ENCODE measurements at places on chromosomes 6 and 20.

- DNase-seq: no peak
These were observed 36.0 kb downstream of the E2F3 start for GRCh38 chr6:20437639-20438038.

DNA sequence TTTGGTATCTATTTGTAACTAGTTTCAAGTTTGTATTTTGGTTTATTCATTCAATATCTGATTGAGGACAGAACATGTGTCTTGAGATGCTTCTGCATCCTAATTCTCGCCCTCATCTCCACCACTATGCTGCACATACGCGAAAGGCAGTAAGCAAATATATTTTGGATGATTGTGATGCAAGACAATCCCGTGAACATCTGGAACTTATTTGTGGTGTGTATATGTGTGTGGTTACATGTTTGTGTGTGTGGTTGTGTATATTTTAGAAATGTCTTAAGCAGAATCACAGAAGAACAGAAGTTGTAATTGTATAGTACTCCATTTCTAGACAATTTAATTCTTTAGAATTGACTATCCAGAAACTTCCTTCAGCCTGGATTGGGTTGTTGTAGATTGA lies 35.1 kb upstream of the RNF144B start:
- DNase-seq: no peak

- DNase-seq: no peak
These were observed 71.8 kb downstream of the ARHGAP18 start for GRCh38 chr6:129638055-129638684.

DNA sequence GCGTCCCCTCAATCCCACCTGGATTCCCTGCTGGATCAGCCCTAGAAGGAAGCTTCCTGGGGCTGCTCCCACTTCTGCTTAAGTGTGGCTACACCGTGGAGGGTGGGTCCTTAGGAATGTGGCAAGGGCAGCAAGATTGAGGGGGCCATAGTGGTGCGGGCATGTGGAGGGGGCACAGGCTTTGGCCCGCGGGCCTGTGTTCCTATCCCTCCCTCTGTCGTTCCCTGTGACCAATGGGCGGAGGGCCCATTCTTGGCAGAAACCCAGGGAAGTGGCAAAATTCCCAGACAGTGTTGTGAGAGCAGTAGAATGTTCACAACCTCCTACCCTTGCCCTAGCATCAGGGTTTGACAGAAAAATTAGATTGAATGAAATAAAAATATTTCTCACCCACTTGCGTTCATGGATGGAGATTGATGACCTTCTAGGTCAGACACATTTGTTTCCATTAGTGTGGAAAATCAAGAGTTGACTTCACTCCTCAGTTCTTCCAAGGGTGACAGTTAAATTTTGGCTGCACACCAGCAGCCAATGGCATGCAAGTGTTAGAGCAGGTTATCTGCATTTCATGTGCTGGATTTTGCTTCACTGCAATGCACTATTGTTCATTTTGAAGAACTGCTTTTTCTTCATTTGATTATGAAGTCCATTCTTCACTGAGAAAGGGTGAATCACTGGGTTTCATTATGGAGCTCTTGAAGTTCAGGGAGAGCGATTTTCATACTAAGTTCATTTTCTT lies 49.3 kb upstream of the AHI1 start:
- no peak for DNase-seq

DNA sequence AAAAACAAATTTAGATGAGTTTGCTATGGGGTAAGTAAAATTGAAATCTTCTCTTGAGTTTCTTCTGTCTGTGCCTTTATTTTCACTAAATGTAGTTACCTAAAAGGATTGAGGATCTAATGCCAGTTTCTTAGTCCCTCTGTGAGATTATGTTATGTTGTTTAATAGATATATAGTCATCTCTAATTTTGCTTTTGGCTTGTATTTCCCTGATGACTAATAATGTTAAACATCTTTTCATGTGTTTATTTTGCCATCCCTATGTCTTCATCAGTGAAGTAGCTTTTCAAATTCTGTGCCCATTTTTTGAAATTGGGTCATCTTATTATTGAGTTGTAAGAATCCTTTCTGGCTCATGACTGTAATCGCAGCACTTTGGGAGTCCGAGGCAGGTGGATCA lies 13.7 kb downstream of the QRSL1 start:
- no peak for DNase-seq

- no peak for DNase-seq
These were observed 45.8 kb downstream of the CLIC5 start for GRCh38 chr6:45969883-45970282.

- no peak for DNase-seq
These were observed 68.8 kb downstream of the TMEM170B start for GRCh38 chr6:11606332-11606731.

- no peak for DNase-seq
These were observed 78.9 kb downstream of the GINS1 start for GRCh38 chr20:25486377-25486776.

GRCh38 chr6:55868771-55869479 lies 6.5 kb downstream of the BMP5 start:
- DNase-seq: no peak

DNA sequence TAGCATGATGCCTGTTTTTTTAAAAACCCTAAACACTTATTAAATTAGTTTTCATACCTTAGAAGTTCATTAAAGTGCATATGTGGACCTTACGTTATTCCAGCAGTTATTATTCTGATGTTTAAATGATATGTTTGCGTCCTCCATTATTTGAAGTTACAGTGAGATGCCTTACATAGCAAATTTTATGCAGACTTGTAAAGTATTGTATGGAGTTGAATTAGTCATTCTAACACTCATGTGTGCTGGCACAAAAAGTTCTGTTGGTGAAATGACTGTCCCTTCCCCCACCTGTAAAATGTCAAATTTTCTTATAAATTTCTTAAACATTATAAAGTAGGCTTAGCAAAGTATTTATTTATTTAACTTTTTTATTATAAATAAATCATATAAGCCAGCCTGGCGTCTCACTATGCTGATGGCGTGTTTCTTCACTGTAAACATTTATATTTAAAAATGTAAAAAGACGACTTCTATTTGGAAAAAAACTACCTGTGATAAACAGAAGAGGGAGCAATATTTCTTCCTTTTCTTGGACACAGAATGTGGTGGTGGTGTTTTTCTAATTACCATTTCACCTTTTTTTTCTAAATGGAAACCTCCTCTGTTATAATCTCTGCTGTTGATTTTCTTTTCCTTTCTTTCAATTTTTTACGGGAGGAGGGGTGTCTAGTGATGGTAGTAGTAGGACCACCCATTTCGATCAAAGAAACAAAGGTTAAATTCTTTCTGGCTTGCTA lies 155.4 kb downstream of the RFPL4B start:
- DNase-seq: peak; percentile 12

DNA sequence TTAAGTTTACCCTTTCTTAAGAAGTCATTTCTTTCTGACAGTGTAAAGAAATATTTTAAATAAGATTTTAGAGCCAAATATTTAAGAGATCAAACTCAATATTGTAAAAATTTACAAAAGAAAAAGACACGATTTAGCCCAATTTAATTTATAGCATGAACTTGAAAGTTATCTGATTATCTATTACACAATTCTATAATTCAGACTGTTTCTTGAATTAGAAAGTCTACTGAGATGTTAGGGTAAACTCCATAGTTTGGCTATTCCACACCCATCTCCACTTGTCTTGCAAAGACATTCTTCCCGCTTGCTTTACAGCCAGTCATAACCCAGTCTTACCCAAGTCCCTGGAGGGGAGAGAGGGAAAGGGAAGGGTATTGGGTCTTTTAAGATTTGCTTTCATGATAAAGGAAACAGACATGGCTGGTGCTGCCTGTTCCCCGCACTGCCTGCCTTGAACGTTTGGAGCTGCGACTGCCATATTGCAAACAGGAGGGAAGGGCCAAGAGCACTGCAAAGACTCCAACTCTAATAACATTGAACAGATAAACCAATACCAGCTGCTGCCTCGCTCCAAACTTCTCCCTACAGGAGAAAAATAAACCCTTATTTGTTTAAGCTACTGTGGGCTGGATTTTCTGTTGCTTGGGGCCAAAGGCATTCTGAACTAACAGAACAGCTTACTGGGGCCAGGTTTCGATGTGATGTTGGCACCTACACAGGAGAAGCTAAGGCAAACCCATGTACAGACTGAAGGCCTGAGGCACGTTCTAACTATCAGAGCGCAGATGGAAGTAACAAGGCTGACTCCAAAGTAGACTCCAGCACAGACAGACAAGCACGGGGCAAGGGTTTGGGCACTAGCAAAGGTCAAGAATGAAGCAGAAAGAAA lies 552.3 kb upstream of the JARID2 start:
- DNase-seq: no peak

- DNase-seq: peak; percentile 86
These were observed at the start of gene ZNF343 for GRCh38 chr20:2508631-2509467. Gene ZNF343 (minus strand): TSS chr20:2508915. CDS start chr20:2493895, 15,020 bp downstream.

DNA sequence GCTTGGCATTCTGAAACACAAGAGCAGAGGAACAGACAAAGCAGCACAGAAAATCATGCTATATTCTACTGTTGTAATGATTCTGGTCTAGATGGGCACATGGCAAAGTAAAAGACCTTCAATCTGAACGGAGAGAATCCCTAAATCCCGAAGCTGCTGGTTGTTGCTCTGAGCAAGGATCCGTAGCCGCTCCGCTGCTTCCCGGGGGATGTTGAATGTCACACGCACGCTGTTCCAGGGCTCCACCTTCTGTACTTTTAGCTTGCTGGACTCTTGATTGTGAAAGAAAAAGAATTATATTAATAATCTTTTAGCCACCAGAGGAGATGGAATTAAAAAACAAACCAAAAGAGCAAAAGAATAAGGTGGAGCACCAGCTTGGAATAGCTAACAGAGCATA lies 49.3 kb downstream of the NCOA6 start:
- no peak for DNase-seq

- peak; percentile 96 for DNase-seq
These were observed 26.2 kb downstream of the SLCO4A1 start for GRCh38 chr20:62668441-62669027.

GRCh38 chr6:6395581-6396197 lies 75.2 kb upstream of the F13A1 start:
- no peak for DNase-seq

- no peak for DNase-seq
These were observed 41.7 kb upstream of the CHRNA4 start for GRCh38 chr20:63402860-63403220.

- peak; percentile 50 for DNase-seq
These were observed 149.5 kb upstream of the SASH1 start for GRCh38 chr6:148193063-148193680.

DNA sequence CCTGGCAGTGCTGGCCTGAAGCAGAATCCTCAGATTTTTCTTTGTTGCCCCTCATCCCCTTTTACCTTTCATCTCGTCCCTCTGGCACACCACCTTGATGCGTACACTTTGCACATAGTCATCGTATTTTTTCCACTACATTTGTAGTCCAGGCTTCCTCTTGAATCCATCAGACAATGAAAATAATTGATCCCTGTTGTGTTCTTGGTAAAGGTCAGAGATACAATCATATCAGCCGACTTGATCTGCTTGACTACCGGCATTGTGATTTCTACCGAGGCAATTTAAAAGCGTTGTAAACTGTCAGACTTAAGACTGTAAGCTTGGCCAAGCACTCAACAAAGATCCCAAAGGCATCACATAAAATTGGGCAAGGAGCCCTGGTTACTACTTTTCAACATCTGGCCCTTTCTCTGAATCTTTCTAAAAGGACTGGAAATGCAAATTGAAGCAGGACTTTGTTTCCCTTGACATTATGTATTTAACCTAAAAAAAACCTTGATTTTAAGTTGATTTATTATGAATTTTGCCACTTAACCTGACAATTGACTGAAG lies 512.6 kb downstream of the LMBRD1 start:
- DNase-seq: no peak

DNA sequence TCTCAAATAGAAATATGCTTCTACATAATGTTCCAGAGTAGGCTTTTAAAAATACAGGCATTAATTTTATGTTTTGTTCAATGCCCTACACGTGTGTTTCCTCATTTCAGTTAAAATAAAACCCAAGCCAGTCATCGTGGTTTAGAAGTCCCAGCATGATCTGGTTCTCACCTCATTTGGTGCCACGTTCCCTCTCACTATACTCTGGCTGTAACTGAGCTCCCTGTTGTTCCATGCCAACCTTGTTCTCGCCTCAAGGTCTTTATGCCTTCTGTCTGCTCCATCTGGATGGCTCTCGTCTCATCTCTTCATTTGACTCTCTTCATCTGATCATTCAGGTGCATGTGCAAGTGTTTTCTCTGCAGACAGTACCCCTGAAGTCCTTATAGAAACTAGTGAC lies 32.6 kb downstream of the HDGFL1 start:
- no peak for DNase-seq

- no peak for DNase-seq
These were observed 143.3 kb upstream of the PREP start for GRCh38 chr6:105545947-105546731.

- DNase-seq: no peak
These were observed 1.0 kb downstream of the MAP1LC3A start for GRCh38 chr20:34559311-34560140.

DNA sequence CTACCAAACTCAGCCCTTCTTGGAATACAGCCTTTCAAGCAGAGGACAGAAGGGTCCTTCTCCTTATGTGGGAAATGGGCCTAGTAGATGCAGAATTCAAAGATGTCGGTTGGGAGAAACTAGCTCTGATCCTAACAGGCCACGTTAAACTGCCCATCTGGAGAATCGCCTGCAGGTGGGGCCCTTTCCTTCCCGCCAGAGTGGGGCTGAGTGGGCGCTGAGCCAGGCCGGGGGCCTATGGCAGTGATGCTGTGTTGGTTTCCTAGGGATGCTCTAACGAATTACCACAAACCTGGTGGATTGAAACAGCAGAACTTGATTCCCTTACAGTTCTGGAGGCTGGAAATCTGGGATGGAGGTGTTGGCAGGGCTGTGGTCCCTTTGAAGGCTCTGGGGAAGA lies 9.1 kb downstream of the MAPK13 start:
- DNase-seq: peak; percentile 56

- no peak for DNase-seq
These were observed 80.7 kb downstream of the L3MBTL3 start for GRCh38 chr6:130099119-130099518.

DNA sequence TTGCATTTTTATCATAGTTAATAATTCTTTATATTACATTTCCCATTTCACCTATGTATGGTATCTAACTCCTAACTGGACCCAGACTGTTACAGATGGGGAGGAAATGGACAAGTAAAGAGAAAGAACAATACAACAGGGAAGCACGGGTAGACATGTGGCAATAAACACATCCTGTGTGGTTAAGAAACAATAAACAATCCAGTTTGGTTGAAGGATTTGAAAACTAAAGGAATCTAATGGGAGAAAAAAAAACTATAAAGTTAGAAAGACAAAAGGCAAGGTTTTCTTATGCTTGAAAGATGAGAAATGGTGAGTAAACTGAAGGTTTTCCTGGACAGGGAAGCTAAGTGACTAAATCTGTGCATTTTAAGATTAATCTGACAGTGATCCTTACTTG lies 34.9 kb upstream of the ALDH8A1 start:
- no peak for DNase-seq

GRCh38 chr6:158567871-158568401 lies 8.0 kb downstream of the TMEM181 start:
- DNase-seq: no peak

DNA sequence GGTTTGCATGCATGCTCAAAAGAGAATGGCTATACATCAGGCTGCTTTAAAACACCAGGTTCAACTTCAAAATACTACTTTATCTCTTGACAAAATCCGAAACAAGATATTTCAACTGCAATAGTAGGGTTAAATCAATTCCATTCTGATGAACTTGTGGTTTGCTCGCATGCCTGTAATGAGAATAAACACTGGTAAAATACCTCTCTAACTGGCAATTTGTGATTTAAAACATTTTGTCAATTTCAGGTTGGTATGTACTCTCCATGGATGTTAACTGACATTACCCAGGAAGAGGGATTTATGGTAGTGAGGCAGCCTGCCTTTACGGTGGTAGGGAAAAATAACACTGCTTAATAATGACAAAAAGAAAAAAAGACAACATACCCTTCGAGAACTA lies 74.4 kb downstream of the MBOAT1 start:
- DNase-seq: no peak

Measured in T47D (cell line).